Central memory CD8-positive, alpha-beta T cell (primary cell): ENCODE measurements at places on chromosomes 3 and 15.

DNA sequence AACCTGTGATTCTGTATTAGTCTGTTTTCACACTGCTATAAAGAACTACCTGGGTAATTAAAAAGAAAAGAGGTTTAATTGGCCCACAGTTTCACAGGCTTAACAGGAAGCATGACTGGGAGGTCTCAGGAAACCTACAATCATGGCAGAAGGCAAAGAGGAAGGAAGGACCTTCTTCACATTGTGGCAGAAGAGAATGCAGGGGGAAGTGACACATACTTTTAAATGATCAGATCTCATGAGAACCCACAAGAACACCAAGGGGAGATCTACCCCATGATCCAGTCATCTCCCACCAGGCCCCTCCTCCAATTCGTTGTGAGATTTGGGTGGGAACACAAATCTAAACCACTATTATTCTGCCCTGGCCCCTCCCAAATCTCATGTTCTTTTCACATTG is 6.1 kb downstream of the ZKSCAN7 start:
- H3K4me3 ChIP-seq: no peak overlapping the region
- H3K4me1 ChIP-seq: peaks cover 14% of the 10 kb centered on the region
- peaks cover 4% of the 10 kb centered on the region for H3K36me3 ChIP-seq
- no peak overlapping the region for H3K27ac ChIP-seq

- peaks cover 28% of the 10 kb centered on the region for H3K27me3 ChIP-seq
- H3K4me3 ChIP-seq: no peak overlapping the region
- DNase-seq: no peak
- H3K4me1 ChIP-seq: no peaks in the 10 kb centered on the region
- no peak overlapping the region for H3K27ac ChIP-seq
- no peaks in the 10 kb centered on the region for H3K36me3 ChIP-seq
Observed at GRCh38 chr3:110925798-110926197, 145.8 kb upstream of the NECTIN3 start.

GRCh38 chr15:29285386-29285785 is 15.8 kb upstream of the NSMCE3 start:
- no peak overlapping the region for H3K27ac ChIP-seq
- peaks cover 90% of the 10 kb centered on the region for H3K27me3 ChIP-seq
- H3K4me1 ChIP-seq: no peaks in the 10 kb centered on the region

- no peaks in the 10 kb centered on the region for H3K4me1 ChIP-seq
- H3K36me3 ChIP-seq: no peaks in the 10 kb centered on the region
- H3K27ac ChIP-seq: no peak overlapping the region
Observed at GRCh38 chr3:196440696-196441095, 8.5 kb upstream of the UBXN7 start.

GRCh38 chr3:154886437-154886836 is 193.7 kb upstream of the MME start:
- no peaks in the 10 kb centered on the region for H3K27me3 ChIP-seq
- H3K36me3 ChIP-seq: no peaks in the 10 kb centered on the region
- H3K4me1 ChIP-seq: no peaks in the 10 kb centered on the region
- DNase-seq: no peak
- H3K27ac ChIP-seq: no peak overlapping the region
- no peak overlapping the region for H3K4me3 ChIP-seq

- no peak for DNase-seq
- H3K27ac ChIP-seq: no peak overlapping the region
- H3K4me1 ChIP-seq: no peaks in the 10 kb centered on the region
Observed at GRCh38 chr15:81349271-81349670, 24.7 kb downstream of the TMC3 start.

GRCh38 chr3:17882981-17883380 is 140.6 kb upstream of the TBC1D5 start:
- no peaks in the 10 kb centered on the region for H3K36me3 ChIP-seq
- H3K4me1 ChIP-seq: no peaks in the 10 kb centered on the region
- H3K27ac ChIP-seq: no peak overlapping the region
- DNase-seq: no peak

DNA sequence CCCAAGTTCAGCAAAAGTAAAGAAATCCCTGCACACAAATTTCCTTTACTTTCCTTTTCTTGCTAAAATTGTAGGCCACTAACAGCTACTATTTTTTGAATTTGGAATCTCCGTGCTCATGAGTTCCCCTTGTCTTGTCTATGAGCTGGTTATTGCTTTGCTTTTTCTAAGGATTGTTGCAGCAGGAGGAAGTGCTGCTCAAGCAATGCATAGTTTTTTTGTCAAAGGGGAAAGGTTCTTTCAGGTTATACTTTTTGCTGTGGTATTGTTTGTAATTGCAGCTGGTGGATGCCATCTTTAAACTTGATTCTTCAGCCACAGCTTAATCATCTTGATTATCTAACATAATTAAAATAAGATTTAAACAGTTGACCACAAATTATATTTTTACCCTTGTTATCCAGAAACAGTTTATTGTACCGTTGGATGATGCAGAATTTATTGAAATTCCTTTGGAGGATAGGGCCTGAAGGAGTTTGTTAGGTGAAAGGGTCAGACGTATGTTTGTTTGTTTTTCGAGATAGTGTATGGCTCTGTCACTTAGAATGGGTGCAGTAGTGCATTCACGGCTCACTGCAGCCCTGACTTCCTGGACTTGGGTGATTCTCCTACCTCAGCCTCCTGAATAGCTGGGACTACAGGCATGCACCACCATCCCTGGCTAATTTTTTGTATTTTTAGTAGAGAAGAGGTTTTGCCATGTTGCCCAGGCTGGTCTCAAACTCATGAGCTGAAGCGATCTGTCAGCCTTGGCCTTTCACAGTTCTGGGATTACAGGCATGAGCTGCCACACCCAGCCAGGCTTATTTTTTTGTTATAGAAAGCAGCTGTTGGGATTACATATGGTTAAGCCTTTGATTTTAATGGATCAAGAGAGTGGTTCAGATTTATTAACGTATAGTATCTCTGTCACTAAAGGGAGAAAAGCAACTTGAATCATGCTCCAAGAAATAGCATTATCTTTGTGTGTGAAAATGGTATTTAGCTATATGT is 11.7 kb downstream of the MGA start:
- DNase-seq: no peak
- peaks cover 40% of the 10 kb centered on the region for H3K4me1 ChIP-seq
- peak overlapping the region; percentile 20 for H3K27ac ChIP-seq
- H3K27me3 ChIP-seq: no peaks in the 10 kb centered on the region
- H3K36me3 ChIP-seq: peaks cover 20% of the 10 kb centered on the region
- no peak overlapping the region for H3K4me3 ChIP-seq

DNA sequence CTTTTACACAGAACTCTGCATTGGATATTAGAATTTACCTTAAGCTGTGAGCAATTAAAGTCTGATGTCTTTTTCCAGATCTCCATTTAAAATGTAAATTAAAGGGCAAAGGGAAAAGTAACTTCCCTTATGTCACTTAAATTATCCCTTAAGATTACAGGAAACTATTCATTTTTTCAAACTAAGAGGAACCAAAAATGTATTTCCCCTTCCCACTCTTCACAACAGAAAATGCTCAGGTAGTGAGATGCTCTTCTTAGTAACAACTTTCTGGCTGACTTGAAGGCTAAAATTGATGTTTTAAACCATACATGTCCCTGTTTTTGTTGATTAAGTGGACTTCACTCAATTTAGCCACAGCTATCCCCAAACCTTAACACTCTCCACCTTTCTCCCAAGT is 17.6 kb downstream of the RSL24D1 start:
- no peak for DNase-seq
- no peak overlapping the region for H3K4me3 ChIP-seq
- H3K27me3 ChIP-seq: no peaks in the 10 kb centered on the region
- peaks cover 46% of the 10 kb centered on the region for H3K36me3 ChIP-seq

DNA sequence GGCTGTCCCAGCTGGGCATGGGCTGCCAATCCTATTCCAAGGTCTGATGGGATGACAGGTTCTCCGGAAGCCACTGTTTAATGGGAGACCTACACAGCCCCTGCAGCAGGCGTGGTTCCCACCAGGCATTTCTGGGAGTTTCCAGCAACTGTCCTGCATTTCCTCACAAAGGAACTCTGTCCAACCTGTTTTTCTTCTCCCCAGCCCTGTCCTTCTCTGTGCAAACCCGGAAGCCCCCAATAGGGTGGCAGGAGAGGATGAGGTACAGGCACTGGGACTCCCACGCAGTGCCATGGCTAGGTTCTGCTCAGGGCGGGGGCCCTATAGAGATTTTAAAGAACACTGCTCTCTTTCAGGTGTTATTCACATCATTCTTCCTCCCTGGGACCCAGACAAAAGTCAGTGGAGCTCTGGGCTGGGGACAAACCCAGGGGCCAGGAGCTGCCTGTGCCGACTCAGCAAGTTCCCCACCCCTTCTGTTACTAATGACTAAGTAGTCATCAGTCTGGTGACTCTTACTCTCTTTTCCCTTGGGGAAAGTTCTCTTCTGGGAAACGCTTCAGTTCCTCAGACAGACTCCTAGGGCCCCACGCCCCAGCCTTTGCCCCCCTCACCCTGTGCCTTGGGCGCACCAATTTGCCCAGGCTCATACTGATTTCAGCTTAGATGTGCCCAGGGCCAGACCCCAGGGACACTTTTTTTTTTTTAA is 97.7 kb downstream of the CD47 start:
- H3K27me3 ChIP-seq: no peaks in the 10 kb centered on the region
- H3K4me1 ChIP-seq: no peaks in the 10 kb centered on the region
- DNase-seq: no peak
- no peak overlapping the region for H3K4me3 ChIP-seq
- H3K36me3 ChIP-seq: peaks cover 2% of the 10 kb centered on the region

GRCh38 chr3:23404246-23404645 is 201.1 kb downstream of the UBE2E2 start:
- H3K36me3 ChIP-seq: no peaks in the 10 kb centered on the region
- no peaks in the 10 kb centered on the region for H3K27me3 ChIP-seq
- H3K4me3 ChIP-seq: no peak overlapping the region
- no peak for DNase-seq
- H3K27ac ChIP-seq: no peak overlapping the region
- no peaks in the 10 kb centered on the region for H3K4me1 ChIP-seq

GRCh38 chr15:85633859-85634258 is 160.9 kb downstream of the KLHL25 start:
- H3K27ac ChIP-seq: peak overlapping the region; percentile 90
- H3K4me3 ChIP-seq: no peak overlapping the region
- H3K36me3 ChIP-seq: peaks cover 14% of the 10 kb centered on the region
- DNase-seq: no peak
- peaks cover 40% of the 10 kb centered on the region for H3K4me1 ChIP-seq

- H3K36me3 ChIP-seq: peaks cover 7% of the 10 kb centered on the region
- H3K4me1 ChIP-seq: peaks cover 37% of the 10 kb centered on the region
- peak overlapping the region; percentile 81 for H3K27ac ChIP-seq
- H3K27me3 ChIP-seq: no peaks in the 10 kb centered on the region
Observed at GRCh38 chr3:182978387-182978786, 2.0 kb downstream of the DCUN1D1 start.

DNA sequence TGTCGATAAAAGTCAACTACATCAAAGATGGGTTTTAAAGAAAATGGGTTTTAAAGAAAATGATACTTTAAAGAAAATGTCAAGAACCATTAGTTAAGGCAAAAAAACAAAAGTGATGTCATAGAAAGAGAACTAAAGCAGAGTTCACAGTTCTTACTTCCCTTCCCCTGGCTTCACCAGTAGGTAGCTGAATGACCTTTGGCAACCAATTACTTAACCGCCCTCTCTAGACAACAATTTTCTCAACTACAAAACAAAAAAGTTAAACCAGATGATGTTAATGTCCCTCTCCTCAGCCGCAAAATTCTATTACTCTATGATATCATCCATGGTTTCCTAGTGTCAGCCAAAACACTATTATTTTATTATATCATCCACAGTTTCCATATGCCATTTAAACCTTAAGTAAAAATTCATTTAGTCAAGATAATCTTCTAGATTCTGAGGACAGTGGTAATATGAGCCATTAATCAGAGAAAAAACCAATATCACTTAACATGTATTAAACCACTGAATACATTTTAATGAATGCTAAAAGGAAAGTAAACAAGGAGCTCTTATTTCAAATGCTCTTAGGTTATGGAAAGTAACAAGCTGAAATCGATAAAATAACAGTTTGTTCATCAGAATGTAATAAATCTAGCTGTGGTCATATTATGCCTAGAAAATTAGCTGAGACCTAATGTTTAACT is 13.1 kb downstream of the RYK start:
- peak overlapping the region; percentile 7 for H3K27ac ChIP-seq
- H3K4me1 ChIP-seq: peaks cover 59% of the 10 kb centered on the region
- H3K36me3 ChIP-seq: peaks cover 1% of the 10 kb centered on the region
- DNase-seq: no peak
- no peak overlapping the region for H3K4me3 ChIP-seq
- no peaks in the 10 kb centered on the region for H3K27me3 ChIP-seq

DNA sequence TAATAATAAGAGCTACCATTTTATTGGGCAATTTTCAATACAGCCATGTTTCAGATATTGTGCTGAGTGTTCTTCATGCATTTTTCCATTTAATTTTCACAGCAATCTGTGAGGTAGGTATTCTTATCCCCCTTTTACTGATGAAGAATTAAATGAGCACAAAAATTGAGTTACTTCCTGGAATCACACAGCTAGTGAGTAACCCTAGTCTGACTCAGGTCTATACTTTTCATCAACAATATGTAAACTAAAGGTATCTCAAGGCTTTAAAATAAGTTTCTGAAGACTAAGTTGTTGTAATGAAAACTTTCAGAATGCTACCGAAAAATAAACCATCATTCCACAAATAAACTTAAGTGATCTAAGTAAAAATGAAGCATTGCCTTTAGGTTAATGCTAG is 22.3 kb downstream of the HACD2 start:
- H3K27ac ChIP-seq: no peak overlapping the region
- no peaks in the 10 kb centered on the region for H3K27me3 ChIP-seq
- peaks cover 6% of the 10 kb centered on the region for H3K4me1 ChIP-seq
- H3K4me3 ChIP-seq: no peak overlapping the region
- no peaks in the 10 kb centered on the region for H3K36me3 ChIP-seq

- no peaks in the 10 kb centered on the region for H3K27me3 ChIP-seq
- H3K4me1 ChIP-seq: peaks cover 15% of the 10 kb centered on the region
- no peak for DNase-seq
- H3K27ac ChIP-seq: peak overlapping the region; percentile 55
- H3K4me3 ChIP-seq: no peak overlapping the region
- peaks cover 15% of the 10 kb centered on the region for H3K36me3 ChIP-seq
Observed at GRCh38 chr3:14416453-14416852, 14.0 kb downstream of the SLC6A6 start.

DNA sequence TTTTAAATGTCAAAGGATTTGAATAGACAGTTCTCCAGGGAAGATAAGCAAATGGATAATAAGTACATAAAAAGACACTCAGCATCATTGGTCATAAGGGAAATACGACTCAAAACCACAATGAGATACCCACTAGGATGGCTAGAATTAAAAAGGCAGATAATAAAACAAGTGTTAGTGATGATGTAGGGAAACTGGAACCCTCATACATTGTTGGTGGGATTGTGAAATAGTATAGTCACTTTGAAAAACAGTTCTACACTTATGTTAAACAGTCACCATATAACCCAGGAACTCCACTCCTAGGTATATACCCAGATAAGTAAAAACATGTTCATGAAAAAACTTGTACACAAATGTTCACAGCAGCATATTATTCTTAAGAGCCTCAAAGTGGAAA is 72.5 kb downstream of the GPR156 start:
- no peak for DNase-seq
- peaks cover 38% of the 10 kb centered on the region for H3K27me3 ChIP-seq
- no peaks in the 10 kb centered on the region for H3K36me3 ChIP-seq

GRCh38 chr3:27357665-27358258 is 11.4 kb downstream of the NEK10 start:
- no peaks in the 10 kb centered on the region for H3K27me3 ChIP-seq
- H3K4me1 ChIP-seq: peaks cover 8% of the 10 kb centered on the region
- peak; percentile 37 for DNase-seq
- H3K36me3 ChIP-seq: no peaks in the 10 kb centered on the region
- no peak overlapping the region for H3K4me3 ChIP-seq
- no peak overlapping the region for H3K27ac ChIP-seq

- no peak for DNase-seq
- H3K4me1 ChIP-seq: no peaks in the 10 kb centered on the region
- H3K27ac ChIP-seq: no peak overlapping the region
- no peak overlapping the region for H3K4me3 ChIP-seq
- H3K27me3 ChIP-seq: peaks cover 60% of the 10 kb centered on the region
Observed at GRCh38 chr3:53680028-53680427, 166.2 kb downstream of the CHDH start.
